Osteocyte (in vitro differentiated cells): ENCODE measurements at places on chromosomes 3 and 15. TPM values are rescaled to one million over a fixed set of nuclear protein-coding genes. Genes with fewer than 3 reads are reported as not detected.
A peak's percentile ranks its signal among the peaks of the same experiment; 100 is the strongest.

Gene PLCL2
- 1.8 and 2.1 TPM in 2 replicates for total RNA-seq

Gene ZNF80
- total RNA-seq, result not detected in 2 replicates

Gene TRPC1
- total RNA-seq, result 16.6 and 18.6 TPM in 2 replicates

Gene SNX22
- total RNA-seq, result 0.24 and 0.31 TPM in 2 replicates

Gene RARRES1
- total RNA-seq, result 2.4 and 2.8 TPM in 2 replicates

Gene ADAMTS17
- total RNA-seq, result 0.39 and 1.5 TPM in 2 replicates

Gene PRR20G
- total RNA-seq, result not detected in 2 replicates

Gene AADACL2
- total RNA-seq, result not detected in 2 replicates

Gene SLC12A1
- total RNA-seq, result not detected in 2 replicates

Gene NCKIPSD
- total RNA-seq, result 26.3 and 27.2 TPM in 2 replicates

Gene THBS1
- total RNA-seq, result 812 and 849 TPM in 2 replicates

DNA sequence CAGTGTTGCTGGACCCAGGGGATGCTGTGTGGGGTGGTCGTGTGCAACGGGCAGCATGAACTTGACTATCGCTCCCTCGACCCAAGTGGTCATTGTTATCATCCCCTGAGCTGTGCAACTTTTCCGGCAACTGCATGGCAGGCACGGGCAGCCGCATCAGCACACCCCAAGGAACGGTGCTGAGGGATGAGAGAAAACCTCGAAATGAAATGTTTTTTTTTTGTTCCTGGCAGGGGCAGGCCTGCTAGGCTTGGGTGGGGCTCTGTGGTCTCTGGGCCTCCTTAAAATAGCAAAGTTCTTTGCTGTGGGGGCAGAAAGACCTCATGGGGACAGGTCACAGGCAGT is 51.4 kb downstream of the CORO2B start:
- DNase-seq, result no peak

- no peak for DNase-seq
Measured at GRCh38 chr15:92277776-92278175, 115.9 kb upstream of the ST8SIA2 start.

DNA sequence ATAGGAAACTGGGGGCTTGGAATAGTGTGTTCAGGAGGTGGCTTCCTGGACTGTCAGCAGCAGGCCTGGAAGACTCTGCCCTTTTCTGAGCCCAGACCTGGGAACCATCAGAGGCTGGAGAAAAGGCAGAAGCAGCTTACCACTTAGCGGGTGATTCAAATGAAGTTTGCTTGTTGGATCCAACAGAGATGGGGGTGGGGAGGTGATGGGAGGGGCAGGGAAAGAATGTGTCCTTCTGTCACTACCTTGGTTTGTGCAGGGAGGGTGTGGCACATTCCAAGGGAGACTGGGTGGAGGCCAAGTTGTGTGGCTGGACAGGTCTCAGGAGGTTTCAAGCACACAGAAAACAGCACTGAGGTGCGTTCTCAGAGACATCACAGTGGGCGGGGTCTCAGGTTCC is 58.8 kb downstream of the TRAK1 start:
- DNase-seq, result no peak

DNA sequence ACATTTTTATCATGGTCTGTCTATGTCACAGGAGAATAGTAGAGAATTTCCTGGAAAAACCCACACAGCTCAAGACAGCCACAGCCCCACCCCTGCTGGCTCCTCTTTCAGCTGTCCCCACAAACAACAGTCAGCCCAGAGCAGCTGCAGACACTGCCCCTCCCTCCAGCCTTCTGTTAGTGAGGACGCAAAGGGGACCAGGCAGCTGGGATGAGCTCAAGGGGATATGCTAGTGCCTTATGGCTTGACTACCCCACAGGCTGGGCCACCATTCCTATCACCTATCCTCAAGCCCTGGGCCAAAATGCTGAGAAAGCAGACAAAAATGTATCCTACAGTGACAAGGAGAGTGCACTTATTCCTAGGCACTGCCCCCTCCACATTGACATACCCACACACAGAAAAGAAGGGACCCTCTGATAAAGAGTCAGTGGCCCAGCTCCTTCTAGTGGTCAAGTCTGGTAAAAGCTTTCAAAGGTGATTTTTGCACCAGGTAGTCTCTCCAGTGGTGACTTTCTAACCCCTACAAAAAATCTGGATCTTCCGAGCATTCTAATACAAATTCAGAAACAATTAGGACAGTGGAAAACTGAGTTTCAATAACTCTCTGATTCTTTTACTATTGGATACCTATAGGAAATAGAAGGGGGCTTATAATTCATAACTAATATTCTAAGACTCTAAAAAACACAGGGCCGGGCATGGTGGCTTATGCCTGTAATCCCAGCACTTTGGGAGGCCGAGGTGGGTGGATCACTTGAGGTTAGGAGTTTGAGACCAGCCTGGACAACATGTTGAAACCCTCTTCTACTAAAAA is 3.0 kb upstream of the MAP1A start:
- no peak for DNase-seq

- no peak for DNase-seq
Measured at GRCh38 chr3:114892131-114892879, 254.8 kb downstream of the ZBTB20 start.

DNA sequence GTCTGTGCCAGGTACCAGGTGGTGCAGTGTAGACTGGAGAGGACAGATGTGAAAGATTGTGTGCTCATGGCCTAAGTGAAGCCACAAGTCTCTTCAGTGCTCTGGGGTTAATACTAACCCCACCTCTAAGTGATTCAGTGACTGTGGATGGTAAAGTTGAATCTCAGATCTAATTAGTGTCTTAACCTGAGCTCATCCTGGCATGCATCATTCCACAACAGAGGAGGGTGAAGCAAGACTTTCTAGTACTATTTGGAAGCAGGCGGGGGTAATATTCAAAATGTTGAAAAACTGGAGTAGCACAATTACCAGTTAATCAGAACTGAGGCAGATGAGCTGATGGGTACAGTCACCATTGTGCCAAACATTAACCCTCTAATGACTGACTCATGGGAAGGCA is 2.8 kb upstream of the MESD start:
- DNase-seq, result no peak

GRCh38 chr3:154151969-154152368 is 30.8 kb downstream of the ARHGEF26 start:
- DNase-seq, result no peak

GRCh38 chr3:165786013-165786412 is 51.2 kb downstream of the BCHE start:
- DNase-seq, result no peak

DNA sequence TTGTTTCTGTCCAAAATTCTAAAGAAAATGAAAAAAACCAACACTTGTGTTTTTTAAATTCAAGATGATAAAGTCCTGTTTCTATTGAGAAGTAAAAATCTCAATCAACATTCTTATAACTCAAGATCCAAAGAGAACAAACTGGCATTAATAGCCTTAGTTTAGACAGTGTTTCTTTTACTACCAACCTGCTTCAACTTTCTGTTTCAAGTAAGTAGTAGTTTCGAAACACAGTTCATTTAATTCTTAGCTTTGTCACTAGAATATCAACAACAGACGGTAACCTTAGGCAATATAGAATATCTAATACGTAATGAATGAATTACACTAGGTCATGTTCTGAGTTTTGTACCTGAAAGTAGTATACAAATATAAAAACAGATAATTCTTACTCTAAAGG is 23.7 kb downstream of the CIP2A start:
- DNase-seq, result no peak

- DNase-seq, result no peak
Measured at GRCh38 chr3:25033407-25034029, 394.5 kb upstream of the RARB start.

GRCh38 chr15:57102858-57103257 is 184.4 kb downstream of the TCF12 start:
- no peak for DNase-seq

DNA sequence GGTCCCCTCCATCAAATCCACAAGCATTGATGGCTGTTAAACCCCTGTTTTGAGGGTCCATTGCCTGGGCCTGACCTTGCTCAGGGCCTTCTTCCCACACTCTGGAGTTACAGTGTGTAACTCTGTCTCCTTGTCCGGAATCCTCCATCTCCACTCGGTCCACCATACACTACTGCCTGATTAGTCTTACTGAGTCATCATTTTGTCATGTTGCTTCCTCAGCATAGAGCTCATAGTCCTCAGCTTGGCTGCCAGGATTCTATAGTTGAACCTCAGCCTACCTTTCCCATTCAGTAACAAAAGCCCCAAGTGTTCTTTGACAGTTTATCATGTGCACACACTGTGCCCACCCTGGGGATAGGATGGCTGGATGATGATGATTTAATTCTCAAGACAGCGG is 113.0 kb downstream of the PDE8A start:
- DNase-seq, result no peak

DNA sequence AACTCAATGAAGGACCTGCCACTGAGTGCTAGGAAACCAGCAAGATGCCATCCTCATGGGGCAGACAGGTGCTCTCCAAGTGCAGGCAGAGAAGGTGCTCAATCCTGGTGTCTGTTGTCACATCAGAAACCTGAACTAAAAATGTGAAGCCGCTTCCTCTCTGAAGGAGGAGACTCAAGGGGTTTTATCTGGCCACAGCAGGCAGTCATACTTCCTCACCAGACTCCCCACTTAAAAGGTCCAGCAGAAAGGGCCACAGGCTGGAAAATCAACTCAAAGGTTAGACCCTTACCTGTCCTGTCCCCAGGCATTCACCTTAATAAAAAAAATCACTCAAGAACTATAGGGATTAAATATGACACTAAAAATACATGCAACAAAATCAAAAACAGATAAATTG is 4.8 kb downstream of the CCDC12 start:
- no peak for DNase-seq

DNA sequence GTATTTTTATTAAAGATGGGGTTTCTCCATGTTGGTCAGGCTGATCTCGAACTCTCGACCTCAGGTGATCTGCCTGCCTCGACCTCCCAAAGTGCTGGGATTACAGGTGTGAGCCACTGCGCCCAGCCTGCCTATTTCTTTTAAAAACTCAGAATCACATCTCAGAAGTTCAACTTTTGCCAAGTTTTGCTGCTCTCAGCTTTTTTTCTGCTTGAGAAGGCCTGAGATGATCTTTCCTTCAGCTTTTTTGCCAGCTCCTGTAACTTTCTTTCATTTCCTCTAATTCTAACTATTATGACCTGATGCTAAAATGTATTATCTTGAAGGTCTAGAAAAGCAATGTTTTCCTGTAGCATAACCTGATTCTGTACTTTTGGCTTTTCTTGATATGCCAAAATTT is 9.6 kb upstream of the EHHADH start:
- no peak for DNase-seq

GRCh38 chr3:11543948-11544387 is 99.7 kb downstream of the VGLL4 start:
- DNase-seq, result no peak

GRCh38 chr3:86239946-86240345 is 751.0 kb downstream of the VGLL3 start:
- no peak for DNase-seq

GRCh38 chr3:8607234-8608040 is 37.2 kb downstream of the SSUH2 start:
- DNase-seq, result peak; percentile 85

DNA sequence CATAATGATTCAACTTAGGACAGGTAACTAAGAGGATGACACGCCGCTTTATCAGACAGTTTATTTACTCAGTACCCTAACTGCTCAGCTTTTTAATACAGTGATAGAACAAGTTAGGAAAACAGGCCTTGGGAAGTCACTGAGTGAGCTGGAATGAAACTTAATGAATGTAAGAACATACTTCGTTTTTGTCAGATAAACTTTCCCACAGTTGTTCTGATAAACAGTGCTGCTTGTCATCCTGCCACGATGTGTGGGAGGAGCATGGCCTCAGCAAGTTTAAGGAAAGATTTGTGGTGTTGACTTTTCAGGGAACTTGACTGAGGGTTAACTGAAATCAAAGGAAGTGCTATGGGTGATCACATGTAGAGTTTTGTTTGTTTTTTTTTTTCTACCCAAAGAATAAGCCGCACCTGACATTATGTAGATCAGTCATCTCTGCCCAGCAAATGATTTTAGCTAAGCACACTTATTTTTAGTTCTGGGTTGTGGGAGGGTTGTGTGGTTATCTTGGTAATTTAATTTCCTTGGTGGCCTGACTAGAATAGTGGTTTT is 5.6 kb upstream of the P2RY14 start:
- no peak for DNase-seq

- DNase-seq, result no peak
Measured at GRCh38 chr3:42216302-42216701, 49.7 kb downstream of the CCK start.

- DNase-seq, result no peak
Measured at GRCh38 chr15:101170568-101171350, 81.1 kb downstream of the CHSY1 start.

GRCh38 chr15:67999320-68000100 is 54.6 kb upstream of the PIAS1 start:
- no peak for DNase-seq

DNA sequence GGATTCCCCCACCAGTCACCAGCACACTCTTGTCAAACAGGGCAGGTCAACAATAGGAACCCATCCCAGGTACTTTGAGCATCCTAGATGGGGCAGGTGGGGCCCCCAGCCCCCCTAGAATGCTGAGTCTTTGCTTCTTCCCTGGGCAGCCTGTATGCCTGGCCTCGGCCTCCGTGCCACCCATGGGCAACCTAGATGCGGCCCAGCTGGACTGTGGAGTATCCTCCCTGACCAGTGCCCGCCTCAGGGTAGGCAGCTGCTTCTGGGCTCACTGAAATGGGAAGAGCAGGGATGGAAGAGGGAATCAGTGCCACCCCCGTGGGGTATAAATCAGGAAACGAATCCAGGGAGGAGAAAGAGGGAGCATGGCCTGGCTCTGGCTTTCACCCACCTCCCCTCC is 10.9 kb downstream of the DNAH1 start:
- no peak for DNase-seq

- DNase-seq, result peak; percentile 71
Measured at GRCh38 chr3:126100634-126101301, 16.8 kb upstream of the SLC41A3 start.

DNA sequence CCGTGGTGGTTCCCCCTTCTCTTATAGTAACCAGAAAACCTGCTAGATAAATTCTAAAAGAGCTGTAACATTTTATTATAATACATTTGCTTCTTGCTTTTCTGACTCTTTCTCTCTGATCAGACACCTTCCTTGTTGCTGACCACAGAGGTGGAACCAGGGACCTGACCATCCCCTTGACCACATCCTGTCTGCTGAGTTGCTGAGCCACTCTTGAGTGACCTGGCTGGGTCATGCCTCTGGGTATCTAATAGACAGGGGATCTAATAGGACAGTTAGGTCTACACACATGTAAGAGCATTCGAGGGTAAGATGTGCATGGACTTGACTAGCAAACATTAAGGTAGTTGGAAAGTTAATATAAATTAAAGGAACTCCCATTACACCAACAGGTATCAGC is 22.8 kb upstream of the TRIM59 start:
- no peak for DNase-seq

GRCh38 chr3:66428733-66429132 is 72.1 kb downstream of the LRIG1 start:
- peak; percentile 93 for DNase-seq

- DNase-seq, result no peak
Measured at GRCh38 chr3:87503900-87504498, 227.6 kb upstream of the POU1F1 start.

- no peak for DNase-seq
Measured at GRCh38 chr3:119796785-119797184, 14.9 kb downstream of the NR1I2 start.

DNA sequence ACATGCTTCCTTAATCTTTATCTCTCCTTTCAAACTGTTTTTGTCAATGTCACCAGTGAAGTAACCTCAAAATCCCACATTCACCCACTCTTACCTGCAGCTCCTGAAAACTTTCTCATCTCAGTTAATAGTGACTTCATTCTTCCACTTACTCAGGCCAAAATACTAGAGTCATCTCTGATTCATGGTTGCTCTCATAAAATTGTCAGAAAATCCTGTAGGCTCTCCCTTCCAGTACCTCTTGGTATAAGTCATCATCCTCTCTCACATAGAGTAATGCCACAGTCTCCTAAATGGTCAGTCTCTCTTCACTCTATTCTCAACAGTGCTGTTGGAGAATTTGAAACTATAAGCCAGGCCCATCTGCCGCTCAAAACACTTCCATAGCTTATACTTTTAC is 34.9 kb upstream of the POU1F1 start:
- no peak for DNase-seq
